ENCODE measurements at places on chromosomes 7 and 10.

DNA sequence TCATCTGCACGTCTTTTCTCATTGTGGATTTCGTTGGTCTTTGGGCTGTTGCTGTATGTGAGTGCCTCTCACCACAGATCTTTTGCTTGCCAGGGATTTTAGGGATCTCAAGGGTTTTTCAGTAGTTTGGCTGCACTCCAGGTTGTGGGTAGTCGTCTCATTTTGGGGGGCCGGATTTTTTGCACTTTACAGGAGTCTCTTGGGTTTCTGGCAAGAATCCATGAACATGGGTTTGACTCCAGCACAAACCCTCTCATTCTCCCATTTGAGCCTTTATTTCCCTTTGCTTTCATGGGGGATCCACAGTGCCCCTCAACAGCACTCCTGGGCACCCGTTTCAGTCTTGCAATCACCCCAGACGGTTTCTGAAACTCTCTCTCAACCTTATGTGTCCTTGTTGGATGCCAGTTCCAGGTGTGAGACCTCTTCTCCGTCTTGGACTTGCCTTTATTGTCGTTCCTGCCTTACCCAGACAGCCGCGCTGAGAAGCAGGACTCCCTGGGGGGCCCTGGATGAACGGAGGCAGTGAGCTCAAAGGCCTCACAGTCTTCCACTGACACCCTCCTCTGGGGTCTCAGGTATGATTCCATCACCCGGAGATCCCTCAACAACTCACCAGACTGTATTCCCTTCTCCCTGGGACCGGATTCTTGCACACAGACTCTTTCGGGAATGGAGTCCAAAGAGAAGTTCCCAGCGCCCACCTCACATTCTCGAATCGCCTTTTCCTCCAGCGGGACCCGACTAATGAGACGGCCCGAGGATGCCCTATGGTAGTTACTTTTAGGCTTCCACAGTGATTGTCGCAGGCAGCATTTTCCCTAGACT, 18.8 kb upstream of the ZNF273 start:
- no peak for DNase-seq

DNA sequence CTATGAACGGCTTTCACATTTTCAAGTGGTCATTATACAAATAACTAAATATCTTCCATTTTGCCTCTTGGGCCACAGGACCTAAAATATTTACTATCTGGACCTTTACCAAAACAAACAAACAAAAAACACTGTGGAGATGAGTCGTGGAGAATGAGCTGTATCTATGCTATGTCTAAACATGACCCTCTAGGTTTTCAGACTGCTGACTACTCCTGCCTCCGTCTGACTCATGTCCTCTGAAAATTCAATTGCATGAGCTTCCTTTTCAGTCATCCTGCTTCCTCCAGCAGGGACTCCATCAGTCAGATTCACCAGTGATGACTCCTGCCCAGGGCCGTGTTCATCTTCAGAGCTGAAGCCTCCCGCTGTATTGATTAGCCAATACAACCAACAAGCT, 96.8 kb downstream of the COL28A1 start:
- DNase-seq = no peak

GRCh38 chr7:84363741-84364140, 169.2 kb upstream of the SEMA3A start:
- no peak for DNase-seq

DNA sequence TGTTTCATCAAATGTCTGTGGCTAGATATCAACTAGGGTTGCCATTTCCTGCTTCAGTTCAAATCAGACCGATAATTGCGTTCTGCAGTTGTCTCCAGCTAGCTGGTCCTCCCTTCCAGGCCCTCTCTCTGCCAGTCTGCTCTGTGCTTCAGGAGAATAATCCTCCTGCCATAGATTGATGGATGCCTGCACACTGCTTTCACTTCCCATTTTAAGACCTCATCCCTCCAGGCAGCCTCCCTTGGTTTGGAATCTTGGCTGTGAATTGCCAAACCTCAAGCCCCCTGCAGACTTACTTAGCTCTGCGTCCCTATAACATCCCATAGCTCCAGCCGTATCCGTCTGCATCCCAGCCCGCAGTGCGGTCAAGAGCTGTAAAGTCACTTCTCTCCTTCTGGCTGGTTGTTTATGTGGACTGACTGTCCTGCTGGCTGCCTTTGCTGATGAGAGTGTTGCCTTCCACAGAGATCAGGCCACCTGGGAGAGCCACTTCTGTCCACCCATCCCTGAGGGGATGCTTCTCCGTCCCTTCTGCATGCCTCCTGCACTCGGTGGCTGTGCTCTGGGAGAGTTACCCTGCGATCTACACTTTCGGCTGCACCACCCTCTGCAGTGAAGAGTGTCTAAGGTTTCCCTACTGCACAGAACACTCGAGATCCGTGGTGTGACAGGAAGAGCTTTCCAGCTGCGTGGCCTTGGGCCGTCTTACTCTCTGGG, 22.4 kb upstream of the KLF6 start:
- no peak for DNase-seq

GRCh38 chr10:131248376-131249165, 63.0 kb downstream of the TCERG1L start:
- no peak for DNase-seq

Data from activated naive CD4-positive, alpha-beta T cell treated with Interleukin-2 at 50 U/mL for 16 hours (primary cell).